ENCODE measurements at places on chromosomes 1 and 21.

- no peak for DNase-seq
Measured at GRCh38 chr1:59596432-59596831, 218.3 kb upstream of the HOOK1 start.

DNA sequence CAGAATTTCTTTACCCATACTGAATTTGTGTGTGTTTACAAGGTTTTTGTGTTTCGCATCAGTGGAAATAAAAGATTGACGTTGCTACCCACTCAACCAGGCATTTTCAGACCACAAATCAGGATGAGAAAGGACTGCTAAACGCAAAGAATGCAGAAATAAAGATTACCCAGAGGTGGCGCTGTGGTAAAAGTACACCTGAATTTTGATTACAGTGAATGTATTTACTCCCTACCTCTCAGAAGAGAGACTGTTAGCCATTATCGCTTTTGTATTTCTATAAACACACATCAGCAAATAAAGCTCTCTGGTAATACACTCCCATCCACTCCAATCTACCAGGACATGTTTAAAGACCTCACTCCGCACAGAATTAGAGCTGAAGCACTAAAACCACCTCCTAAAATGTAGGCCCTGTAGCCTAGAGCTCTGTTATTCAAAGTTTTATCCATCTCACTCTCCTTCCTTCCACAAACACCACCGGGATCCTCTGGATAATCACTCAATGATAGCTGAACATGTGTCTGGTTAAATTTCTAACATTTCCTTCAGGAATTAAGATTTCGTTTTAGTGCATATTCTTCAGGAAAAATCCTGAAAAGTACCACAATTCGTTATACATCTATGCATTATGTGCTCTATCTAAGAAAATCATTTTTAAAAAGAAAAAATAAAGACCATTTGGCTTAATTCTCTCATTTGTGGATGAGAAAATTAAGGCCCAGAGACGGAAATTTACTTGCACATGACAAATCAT lies 2.5 kb upstream of the LMO4 start:
- peak; percentile 34 for DNase-seq

- no peak for DNase-seq
Measured at GRCh38 chr1:226494092-226494609, 54.4 kb upstream of the STUM start.

GRCh38 chr1:202275061-202275770 lies 66.5 kb downstream of the UBE2T start:
- DNase-seq: no peak

DNA sequence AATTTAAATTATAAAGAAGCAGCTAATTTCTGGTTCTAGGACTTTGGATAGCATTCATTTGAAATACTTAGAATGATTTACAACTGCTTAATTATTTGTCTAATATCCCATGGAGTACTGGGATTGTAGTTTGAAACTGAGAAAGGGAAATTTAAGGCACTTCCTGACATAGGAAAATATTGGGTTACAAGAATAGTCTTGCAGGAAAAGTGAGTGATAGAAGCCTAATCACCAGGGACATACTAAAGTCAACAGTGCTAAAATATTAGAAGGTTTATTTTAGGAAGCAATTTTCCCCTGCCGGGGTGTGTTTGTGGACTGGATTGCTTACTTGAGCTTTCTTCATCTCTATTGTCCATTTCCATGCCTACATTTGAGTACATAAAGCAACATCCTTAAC lies 661.6 kb downstream of the ADGRL2 start:
- DNase-seq: no peak

DNA sequence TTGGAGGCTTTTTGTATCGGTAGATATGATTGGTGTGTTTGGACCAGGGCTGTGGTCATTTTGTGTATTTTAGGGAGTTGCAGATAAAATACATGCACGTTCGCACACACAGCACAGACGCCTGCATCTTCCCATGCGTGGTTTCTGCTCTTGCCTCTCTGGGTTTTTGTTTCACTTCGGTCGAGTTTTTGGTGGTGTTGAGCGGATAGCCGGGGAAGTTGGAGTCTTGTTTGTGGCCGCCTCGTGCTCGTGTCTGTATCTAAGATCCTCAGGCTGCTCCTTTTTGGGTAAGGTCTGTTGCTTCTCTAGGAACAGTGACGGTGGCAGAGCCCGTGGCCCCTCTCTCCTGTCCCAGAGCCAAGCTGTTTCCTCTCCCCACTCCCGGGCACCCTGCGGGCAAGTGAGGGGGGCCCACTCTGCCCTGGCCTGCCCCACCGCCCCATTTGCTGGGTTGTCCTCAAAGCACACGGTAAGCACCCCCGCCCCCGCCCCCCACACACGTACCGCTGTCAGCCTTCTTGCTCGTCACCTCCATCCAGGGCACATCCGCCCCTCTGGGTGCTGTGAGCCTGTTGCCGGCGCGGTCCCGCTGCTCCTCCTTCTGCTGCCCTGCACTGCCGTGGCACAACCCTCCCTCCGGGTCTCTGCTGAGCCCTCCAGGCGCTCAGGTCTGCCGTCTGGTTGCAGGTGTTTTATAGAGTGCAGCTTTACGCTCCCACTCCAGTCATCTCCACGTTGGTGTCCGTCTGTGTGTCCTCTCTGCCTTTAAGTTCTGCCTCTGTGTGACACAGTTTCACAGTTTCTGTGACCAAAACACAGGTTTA lies 51.9 kb downstream of the AGPAT3 start:
- DNase-seq: no peak

DNA sequence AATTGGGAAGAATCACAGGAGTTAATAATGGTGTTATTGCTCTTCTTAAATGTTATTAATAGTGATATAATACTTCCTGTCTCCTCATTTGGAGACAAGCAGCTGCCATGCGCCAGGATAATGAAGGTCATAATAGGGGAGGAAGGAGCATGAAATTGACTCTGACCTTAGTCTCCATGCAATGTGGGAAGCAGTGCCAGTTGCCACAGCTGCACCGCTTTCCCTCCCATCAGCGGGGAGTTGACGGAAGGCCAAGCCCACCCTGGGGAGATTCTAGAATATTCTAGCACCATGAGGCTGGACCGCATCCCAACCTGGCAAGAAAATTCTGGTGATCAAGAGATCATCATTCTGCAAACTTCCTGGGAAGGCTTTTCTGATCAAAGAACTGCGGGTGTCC lies 11.0 kb upstream of the OLIG1 start:
- DNase-seq: no peak

GRCh38 chr1:64343105-64343822 lies 126.7 kb upstream of the CACHD1 start:
- DNase-seq: peak; percentile 45

DNA sequence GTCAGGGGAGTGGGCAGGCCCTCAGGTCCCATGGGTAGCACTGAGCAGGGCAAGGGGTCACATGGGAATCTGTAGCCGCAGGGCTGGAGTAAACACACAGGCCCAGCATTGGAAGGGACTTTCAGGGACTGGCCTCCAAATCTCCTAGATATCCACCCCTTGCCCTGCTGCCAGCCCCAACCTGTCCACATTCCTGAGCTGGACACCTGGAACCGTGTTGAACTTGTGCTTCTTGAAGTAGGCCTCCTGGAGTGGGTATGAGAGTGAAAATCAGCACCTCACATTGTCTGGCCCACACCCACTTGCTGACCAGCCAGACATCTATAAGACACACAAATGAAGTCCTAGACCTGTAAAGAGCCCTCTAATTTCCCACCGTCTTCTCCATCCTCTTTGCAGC lies 7.7 kb downstream of the POMGNT1 start:
- no peak for DNase-seq

- no peak for DNase-seq
Measured at GRCh38 chr1:181651276-181651675, 168.0 kb downstream of the CACNA1E start.

GRCh38 chr21:43302062-43302700 lies 124.8 kb downstream of the SIK1 start:
- no peak for DNase-seq

- no peak for DNase-seq
Measured at GRCh38 chr1:247401310-247402119, 14.5 kb upstream of the NLRP3 start.

DNA sequence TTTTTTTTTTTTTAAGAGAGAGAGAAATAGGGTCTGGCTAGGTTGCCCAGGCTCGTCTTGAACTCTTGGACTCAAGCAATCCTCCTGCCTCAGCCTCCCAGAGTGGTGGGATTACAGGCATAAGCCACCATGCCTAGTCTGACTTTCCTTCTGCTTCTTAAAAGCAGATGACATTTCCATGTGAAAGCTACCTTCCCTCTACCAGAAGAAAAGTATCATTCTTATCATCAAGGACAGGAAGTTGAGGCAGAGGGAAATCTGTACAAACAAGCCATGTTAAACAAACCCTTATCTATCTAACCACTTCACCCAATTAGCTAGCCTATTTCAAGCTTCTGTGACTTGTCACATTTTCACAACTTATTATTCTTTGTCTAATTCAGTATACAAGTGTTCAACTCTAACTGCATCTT lies 54.8 kb downstream of the SAMSN1 start:
- no peak for DNase-seq

GRCh38 chr1:186566140-186566855 lies 105.4 kb upstream of the PDC start:
- DNase-seq: no peak

DNA sequence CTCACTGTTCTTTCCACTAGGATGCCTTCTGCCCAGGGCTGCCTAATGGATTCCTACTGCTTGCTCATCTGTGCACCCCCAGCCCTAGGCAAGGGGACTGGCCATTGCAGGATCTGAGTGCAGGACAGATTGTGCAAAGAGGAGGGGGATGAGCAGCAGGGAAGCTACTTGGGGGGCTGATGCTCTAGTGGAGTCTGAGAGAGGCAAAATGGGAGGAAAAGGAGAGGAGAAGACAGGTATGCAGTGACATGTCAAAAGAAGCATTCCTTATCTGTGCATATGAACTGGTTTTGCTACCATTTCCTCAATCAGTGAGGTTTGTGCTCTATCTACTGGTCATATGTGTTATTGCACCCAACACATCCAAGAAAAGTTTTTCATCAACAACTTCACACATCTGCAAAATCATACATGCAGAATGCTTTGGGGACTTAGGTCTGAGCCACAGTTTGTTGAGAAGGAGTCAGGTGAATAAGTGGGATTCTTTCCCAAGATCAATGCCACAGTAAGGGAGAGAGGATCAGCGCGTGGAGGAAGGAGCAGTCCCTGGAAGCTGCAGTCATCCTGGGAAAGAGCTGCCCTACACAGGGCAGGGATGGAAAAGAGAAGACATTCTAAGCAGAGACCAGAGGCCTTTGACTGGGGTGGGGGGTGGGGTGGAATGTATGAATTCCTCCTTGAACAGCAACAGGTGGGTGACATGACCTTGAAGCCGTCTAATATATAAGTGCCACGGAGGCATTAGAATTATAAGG lies 14.4 kb downstream of the SLC5A9 start:
- DNase-seq: peak; percentile 14

GRCh38 chr1:205458777-205459566 lies 3.1 kb upstream of the BLACAT1 start:
- no peak for DNase-seq

DNA sequence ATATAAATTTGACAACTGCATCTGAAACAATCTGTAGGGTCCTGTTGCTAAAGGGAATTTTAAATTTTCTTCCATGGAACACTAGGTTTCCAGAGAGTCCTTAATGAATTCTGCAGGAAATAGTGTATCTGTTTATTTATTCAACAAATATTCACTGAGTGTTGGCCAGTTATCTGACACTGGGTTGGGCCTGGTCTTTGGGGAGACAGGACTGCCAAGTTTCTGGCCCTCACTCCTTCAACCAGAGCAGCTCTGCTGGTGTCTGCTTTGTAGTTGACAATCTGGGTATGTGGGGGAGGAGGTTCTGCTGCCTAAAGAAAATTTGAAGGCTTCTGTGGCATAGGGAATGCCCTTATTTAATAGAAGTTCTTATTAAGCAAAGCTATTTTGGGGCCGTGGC lies 26.1 kb upstream of the HUNK start:
- DNase-seq: no peak

GRCh38 chr1:25780318-25781129 lies 19.5 kb upstream of the SELENON start:
- DNase-seq: no peak

- no peak for DNase-seq
Measured at GRCh38 chr1:31239653-31240241, at the start of gene NKAIN1. Gene NKAIN1, minus strand, starts transcription at chr1:31239887. Its CDS starts 340 bp downstream, at chr1:31239547.

DNA sequence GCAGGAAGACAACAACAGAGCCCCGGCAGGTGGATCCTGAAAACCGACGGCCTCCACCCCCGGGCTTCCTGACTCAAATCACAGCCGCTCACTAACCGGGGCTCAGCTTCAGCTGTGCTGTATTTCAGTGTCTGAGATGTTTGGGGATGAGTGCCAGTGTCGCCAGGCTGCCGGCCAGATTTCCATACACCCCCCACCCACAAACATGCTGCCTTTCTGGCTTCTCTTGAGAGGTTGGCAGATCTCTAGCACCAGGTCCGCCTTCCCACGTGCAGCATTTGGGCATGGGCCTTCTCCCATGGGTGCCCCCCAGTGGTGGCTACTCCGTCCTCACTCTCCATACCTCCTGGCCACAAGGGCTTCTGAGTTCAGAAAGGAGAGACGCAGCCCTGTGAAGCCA lies 34.8 kb downstream of the KCNAB2 start:
- no peak for DNase-seq

GRCh38 chr21:31395268-31395667 lies 51.2 kb upstream of the TIAM1 start:
- DNase-seq: no peak

- DNase-seq: no peak
Measured at GRCh38 chr1:158179301-158180041, 1.2 kb upstream of the CD1D start.

DNA sequence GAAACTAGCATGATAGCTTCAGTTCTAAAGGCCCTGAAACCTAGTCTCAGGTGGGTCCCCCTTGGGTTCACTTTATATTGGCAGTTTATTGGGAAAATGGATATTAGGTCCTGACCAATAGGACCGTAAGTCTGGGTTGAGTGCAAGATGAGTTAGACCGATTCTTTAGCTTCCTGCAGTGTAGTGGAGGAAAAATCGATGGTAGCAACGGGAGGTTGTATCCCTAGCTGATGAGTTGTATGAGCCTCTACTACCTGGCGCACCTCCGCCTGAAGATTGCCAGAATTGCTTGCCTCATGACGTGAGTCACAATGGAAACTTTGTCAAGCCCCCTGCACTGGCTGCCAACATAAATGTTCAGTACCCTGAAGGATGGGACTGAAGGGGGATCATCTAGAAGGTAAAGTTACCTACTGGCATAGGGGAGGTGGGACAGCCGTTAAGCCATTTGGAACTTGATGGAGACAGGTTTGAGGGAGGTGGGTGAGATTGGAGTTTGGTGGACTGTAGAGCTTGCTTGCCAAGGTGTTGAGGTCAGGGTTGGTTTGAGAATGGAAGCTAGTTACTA lies 3.9 kb downstream of the RCC1 start:
- DNase-seq: no peak

- no peak for DNase-seq
Measured at GRCh38 chr21:33018707-33019465, 6.8 kb upstream of the OLIG2 start.

- DNase-seq: no peak
Measured at GRCh38 chr1:175408986-175409385, 216.4 kb upstream of the KIAA0040 start.

GRCh38 chr1:235410467-235410866 lies 43.2 kb downstream of the TBCE start:
- no peak for DNase-seq

DNA sequence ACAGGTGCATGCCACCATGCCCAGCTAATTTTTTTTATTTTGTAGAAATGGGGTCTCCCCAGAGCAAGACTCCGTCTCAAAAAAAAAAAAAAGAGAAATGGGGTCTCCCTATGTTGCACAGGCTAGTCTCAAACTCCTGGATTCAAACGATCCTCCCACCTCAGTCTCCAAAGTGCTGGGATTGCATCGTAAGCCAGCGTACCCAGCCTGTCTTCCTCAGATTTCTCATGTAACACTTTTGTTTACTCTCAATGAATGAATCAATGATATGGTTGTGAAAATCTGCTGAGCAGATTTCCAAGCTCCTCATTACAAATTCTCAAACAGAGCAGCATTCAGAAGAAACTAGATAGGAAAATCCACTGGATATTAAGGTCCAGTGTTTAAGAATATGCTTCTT lies 6.6 kb downstream of the CMPK1 start:
- no peak for DNase-seq

All from skin of body (tissue), 3 donors.